ENCODE measurements at places on chromosomes 1 and 21. TPM values are rescaled to one million over a fixed set of nuclear protein-coding genes. Genes with fewer than 3 reads are reported as not detected.

PLA2G2D gene
- not detected for total RNA-seq

TPTE gene
- total RNA-seq, result not detected

FHAD1 gene
- 0.63 TPM for total RNA-seq

CLEC20A gene
- total RNA-seq, result not detected

FCRL2 gene
- total RNA-seq, result not detected

FAM43B gene
- 0.90 TPM for total RNA-seq

C1orf94 gene
- not detected for total RNA-seq

PODN gene
- total RNA-seq, result 47.5 TPM

MNDA gene
- not detected for total RNA-seq

PADI2 gene
- total RNA-seq, result 0.09 TPM

ZNF684 gene
- total RNA-seq, result 5.6 TPM

LAMC1 gene
- total RNA-seq, result 564 TPM

FCRL4 gene
- total RNA-seq, result not detected

GREM2 gene
- total RNA-seq, result 2.0 TPM

HPDL gene
- 1.4 TPM for total RNA-seq

TFF3 gene
- not detected for total RNA-seq

SPATA17 gene
- 1.8 TPM for total RNA-seq

MCOLN2 gene
- 1.1 TPM for total RNA-seq

LDLRAD1 gene
- total RNA-seq, result not detected

MRPS15 gene
- 56.2 TPM for total RNA-seq

KCNJ15 gene
- not detected for total RNA-seq

OVAAL gene
- not detected for total RNA-seq

PMVK gene
- 20.7 TPM for total RNA-seq

ASPM gene
- total RNA-seq, result 52.4 TPM

BRINP2 gene
- 0.08 TPM for total RNA-seq

Data from fibroblast of the aortic adventitia (primary cell).